Lung (tissue), 17 donors: ENCODE measurements at places on chromosomes 7 and 10.

DNA sequence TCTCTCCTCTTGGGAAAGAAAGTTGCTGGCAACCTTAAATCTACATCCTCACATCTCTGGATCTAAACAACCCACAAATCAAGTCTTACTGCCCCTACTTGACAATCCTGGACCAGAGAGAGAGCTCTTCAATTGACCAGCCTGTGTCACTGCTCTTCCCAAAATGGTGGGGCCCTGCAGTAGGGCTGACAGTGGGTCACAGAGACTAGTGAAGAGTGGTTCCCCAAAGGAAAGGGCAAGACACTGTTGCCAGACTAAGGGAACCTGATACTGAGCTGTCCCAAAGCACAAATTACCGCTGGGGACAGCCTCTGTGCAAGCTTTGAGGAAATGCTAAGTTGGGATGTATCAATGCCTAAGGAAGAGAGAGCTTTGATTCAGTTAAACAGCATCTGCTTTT is 4.5 kb upstream of the GPRIN2 start:
- no peak for DNase-seq

- DNase-seq: no peak
These were observed 122.0 kb downstream of the TRRAP start for GRCh38 chr7:99000196-99000903.

GRCh38 chr10:46272863-46273415 is 13.9 kb upstream of the ANTXRL start:
- no peak for DNase-seq

- DNase-seq: peak; percentile 91
These were observed 43.2 kb downstream of the HTRA1 start for GRCh38 chr10:122504610-122504950.

- no peak for DNase-seq
These were observed 557 bp upstream of the LSM8 start for GRCh38 chr7:118183428-118183785.

- no peak for DNase-seq
These were observed 497.3 kb downstream of the SORCS3 start for GRCh38 chr10:105138358-105138757.

- no peak for DNase-seq
These were observed 881 bp upstream of the PCGF5 start for GRCh38 chr10:91219371-91220193.

GRCh38 chr7:64099656-64100531 is 54.7 kb downstream of the ZNF727 start:
- DNase-seq: no peak

GRCh38 chr10:95941115-95941514 is 33.3 kb downstream of the CC2D2B start:
- DNase-seq: no peak

DNA sequence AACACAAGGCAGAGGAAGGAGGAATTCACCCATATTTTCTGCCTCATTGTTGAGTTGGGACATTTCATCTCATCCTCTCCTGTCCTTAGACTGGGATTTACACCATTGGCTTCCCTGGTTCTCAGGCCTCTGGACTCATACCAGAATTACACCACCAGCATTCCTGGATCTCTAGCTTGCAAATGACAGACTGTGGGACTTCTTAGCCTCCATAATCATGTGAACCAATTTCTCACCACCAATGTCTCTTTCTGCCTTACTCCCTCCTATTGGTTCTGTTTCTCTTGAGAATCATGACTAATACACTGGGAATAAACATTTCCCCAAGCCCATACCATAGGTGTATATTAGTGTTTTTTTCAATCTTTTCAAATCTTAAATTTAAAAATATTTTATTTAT is 2.9 kb upstream of the ZNF33A start:
- DNase-seq: no peak

GRCh38 chr7:90749774-90750173 is 153.7 kb downstream of the CDK14 start:
- peak; percentile 62 for DNase-seq

DNA sequence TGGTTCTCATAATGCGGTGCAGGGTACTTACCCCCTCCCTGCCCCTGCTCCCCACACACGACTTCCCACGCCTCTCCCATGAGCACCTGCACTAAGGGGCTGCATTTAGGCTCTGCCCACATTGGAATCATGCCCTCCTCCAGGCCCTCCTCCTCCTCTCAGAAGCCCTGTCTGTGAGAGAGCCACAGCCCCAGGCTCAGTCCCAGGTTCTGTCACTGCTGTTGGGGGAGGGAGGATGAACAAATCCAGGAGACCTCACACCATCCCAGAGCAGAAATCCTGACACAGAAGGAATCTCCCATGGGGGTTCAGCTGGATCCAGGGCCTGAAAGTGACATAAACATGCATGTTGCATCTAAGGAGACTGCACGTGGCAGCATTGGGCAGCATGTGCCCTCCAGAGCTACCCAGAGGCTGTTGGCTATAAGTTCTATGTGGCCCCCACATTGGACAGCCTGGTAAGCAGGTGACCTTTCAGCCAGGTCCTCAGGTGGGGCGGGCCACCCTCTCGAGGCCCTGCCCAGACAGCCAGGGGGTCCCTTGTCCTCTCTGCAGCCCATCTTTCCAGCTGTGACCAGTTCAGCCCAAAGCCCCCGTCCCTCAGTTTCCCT is 1.6 kb upstream of the PILRA start:
- no peak for DNase-seq

GRCh38 chr10:107807836-107808235 is 643.3 kb upstream of the SORCS1 start:
- DNase-seq: no peak

- peak; percentile 60 for DNase-seq
These were observed 90.0 kb downstream of the PLXNA4 start for GRCh38 chr7:132486274-132486610.

- DNase-seq: peak; percentile 19
These were observed 143.9 kb downstream of the PAXIP1 start for GRCh38 chr7:154858836-154859537.

DNA sequence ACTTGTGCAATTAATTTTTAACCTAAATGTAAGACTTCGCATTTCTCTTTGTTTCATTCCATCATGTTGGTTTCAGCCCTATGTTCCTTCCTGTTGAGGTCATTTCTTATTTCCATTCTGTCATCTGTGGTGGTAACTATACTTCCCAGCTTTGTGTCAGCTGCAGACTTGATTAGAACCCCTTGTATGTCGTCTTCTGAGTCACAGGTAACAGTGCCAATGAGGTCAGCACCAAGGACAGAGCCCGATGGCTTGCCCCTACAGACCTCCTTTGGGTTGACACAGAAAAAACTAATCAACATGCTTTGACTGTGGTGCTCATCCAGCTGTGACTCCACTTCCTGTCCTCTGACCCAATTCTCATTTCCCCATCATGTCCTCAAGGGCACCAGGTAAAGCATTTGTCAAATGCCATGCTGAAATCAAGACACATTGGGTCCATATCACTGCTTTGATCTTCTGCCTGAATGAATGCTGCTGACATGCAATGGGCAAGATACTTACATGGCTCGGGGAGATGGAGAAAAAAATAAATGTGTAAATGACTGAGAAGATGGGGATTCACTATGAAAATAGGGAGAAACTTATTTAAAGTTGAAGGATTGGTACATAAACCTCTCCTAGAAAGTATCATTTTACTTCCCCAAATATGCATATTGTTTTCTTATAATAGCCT is 25.6 kb upstream of the CRTAC1 start:
- peak; percentile 24 for DNase-seq

DNA sequence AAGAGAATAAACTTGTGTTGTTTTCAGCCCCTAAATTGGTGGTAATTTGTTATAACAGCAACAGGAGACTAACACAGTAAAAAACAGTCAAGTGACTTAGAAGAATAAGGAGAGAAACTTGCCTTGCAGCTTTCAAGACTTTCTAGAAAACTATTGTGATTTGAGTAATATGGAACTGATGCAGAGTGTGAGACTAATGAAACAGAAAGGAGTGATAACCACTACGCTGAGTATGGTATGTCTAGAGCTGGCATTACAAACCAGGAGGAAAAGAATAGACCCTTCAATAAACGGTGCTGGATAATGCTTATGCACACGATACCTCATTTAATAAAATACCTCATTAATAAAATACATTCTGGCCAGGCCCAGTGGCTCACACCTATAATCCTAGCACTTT is 99.9 kb downstream of the CREM start:
- DNase-seq: no peak

GRCh38 chr7:54904986-54905385 is 113.8 kb upstream of the EGFR start:
- no peak for DNase-seq

DNA sequence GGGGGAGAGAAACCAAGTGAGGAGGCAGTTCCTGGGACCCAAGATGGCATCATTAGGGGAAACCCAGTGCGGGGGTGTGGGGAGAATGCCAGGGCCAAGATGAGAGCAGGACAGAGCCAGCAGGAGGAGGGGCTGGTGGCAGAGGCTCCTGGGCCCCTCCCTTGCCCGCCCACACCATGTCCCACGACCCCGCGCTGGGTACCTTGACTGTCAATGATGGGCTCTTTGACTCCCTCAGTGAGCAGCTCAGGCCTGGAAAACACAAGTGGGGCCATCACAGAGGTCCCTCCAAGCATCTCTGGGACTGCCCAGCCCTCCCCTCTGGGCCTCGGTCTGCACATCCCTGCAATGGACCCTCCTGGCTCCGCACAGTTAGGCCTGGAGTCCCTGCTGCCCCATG is 75.4 kb downstream of the RABGEF1 start:
- DNase-seq: no peak

GRCh38 chr10:130990486-130990885 is 321.0 kb downstream of the TCERG1L start:
- no peak for DNase-seq

DNA sequence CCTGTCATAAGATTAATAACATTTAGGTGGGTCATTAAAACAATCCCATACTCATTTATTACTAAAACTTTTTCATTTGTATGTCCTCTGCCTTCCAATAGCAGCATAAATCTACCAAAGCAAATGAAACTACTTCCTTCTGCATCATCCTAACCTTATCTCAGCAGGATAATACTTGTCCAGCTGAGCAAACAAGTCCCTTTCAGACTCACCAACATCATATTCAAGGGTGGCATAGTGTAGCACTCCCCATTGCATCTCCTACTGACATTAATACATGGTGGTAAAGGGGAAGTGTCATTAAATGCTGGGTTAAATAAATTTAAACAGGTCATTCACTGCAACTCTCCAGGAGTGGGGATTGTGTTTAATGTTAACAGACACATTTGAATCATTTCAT is 3.4 kb upstream of the MINDY3 start:
- no peak for DNase-seq
